ENCODE measurements at places on chromosomes 3 and 15.

DNA sequence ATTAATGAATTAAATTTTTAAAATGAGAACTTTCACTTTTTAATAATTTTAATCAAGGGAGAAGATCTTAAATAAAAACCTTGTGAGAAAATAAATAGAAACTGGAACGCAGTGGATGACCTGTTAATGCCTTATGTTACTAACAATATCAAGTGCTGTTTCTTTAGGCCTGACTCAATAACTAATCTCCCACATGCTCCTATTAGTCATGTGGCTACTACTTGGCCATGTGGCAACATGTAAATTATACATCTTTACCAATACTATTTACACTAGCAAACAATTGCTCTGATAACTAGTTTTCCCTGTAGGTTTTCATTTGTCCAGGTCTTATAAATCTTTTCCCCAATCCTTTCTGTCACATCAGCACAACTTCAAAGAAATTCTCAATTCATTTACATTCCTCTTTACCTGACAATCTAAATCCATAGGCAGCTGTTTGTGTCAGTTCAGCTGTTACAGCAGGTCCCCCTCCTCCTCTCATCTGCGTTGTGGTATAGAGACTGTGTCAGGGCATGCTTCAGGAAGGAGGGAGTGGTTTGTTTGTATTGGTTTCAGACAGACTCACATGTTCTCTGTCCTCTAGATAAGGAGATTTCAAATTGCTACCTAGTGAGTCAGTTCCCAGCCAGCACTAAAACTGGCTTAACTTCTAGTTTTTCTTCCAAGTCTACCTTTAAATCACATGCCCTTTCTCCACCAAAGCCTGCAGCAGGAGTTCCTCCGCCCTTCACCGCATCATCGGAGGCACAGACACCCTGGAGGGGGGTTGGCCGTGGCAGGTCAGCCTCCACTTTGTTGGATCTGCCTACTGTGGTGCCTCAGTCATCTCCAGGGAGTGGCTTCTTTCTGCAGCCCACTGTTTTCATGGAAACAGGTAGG lies 11.3 kb upstream of the C3orf52 start:
- no peak for DNase-seq

GRCh38 chr15:79136434-79137046 lies 46.0 kb upstream of the RASGRF1 start:
- no peak for DNase-seq

GRCh38 chr15:76274821-76275220 lies 36.4 kb downstream of the ETFA start:
- no peak for DNase-seq

GRCh38 chr3:50166620-50167019 lies 11.5 kb downstream of the SEMA3F start:
- no peak for DNase-seq

GRCh38 chr3:133783762-133784161 lies 21.9 kb upstream of the SRPRB start:
- DNase-seq = no peak

GRCh38 chr3:86914670-86915069 lies 76.3 kb downstream of the VGLL3 start:
- no peak for DNase-seq

DNA sequence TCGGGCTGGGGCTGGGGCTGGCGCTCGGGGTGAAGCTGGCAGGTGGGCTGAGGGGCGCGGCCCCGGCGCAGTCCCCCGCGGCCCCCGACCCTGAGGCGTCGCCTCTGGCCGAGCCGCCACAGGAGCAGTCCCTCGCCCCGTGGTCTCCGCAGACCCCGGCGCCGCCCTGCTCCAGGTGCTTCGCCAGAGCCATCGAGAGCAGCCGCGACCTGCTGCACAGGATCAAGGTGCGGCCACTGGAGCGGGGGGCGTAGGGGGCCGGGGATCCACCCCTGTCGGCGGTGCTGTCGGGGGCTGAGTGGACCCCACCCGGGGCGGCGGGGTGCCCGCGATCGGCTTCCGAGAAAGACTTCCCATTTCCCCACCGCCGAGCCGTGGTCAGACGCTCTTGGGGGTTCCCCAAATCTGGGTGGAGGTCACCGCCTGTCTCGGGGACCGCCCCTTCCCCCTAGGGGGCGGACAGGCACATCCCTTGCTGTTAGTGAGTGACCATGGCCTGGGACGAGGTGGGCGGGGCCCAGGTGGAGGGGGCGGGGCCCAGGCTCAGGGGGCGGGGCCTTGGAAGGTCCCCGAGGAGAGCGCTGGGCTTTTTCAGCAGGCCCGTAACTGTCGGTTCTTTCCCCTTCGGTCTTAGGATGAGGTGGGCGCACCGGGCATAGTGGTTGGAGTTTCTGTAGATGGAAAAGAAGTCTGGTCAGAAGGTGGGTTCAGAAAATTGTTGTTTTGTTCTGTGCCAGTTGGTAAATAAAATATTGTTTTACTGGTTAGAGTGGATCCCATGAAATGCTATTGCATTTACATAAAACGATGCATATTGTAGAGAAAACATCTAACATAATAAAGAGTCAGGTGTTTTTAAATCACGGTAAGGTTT lies 578 bp downstream of the LACTB start:
- DNase-seq = peak; percentile 76

DNA sequence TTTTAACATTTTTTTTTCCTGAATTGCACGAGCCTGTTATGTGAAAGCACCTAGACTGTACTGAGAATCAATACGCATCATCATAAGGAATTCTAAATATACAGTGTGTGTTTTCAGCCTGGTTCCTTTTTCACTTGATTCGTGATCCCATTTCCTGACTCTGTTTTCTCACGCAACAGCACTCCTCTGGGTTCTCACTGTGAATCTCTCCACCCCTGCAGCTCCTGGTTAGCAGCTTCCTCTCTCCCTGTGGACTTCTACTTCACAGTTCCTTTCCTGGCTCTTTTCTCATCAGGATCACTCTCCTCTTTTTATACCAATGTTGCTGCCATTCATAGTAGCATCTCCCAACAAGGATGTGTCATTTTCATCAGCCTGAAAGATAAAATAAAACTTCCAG lies 297.2 kb downstream of the CADM2 start:
- peak; percentile 55 for DNase-seq

DNA sequence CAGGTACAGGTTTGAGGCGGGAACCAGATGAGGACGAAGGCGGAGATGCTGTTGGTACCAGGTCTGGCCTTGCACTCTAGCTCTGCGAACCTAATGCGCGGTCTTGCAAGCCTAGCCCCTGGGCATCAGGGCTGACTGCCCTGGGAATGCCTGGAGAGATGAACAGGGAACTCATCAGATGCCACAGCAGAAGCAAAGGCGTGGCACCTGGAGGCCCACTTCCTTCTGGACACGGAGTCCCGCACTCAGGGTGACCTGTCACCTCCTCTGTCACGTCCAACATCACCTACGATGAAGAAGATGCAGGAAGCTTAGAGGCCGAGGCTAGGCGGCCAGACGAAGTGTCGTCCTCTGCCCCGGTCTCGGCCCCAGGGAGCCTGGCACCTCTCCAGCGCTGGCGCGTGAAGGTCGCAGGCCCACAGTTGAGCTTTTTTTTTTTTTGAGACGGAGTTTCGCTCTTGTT lies 9.4 kb downstream of the RPLP1 start:
- peak; percentile 41 for DNase-seq

GRCh38 chr3:113279686-113280085 lies 68.3 kb downstream of the BOC start:
- no peak for DNase-seq

- no peak for DNase-seq
These were observed 7.3 kb downstream of the SSR3 start for GRCh38 chr3:156547637-156548036.

GRCh38 chr3:119098619-119099222 lies 47.2 kb upstream of the TEX55 start:
- DNase-seq = peak; percentile 21

DNA sequence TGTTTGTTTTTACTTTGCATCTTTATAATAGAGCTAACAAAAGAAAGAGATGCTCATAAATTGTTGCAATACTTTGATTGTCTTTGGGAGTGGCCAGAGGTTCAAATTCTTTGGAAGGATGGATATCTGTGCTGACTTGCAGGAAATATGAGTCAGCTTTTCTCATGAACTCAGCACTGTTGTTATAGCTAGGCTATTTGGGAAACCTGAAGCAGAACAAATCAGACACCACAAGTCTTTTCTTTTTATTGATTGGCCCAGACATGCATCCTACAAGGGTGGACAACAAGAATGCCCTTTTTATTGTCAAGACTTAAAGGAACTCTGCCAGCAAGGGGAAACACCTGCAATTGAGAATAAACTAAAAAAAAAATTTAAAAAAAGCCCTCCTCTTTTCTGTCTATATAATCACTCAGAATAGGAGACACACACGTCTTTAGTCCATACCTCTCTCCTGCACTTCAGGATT lies 4.6 kb upstream of the DENND4A start:
- DNase-seq = no peak

DNA sequence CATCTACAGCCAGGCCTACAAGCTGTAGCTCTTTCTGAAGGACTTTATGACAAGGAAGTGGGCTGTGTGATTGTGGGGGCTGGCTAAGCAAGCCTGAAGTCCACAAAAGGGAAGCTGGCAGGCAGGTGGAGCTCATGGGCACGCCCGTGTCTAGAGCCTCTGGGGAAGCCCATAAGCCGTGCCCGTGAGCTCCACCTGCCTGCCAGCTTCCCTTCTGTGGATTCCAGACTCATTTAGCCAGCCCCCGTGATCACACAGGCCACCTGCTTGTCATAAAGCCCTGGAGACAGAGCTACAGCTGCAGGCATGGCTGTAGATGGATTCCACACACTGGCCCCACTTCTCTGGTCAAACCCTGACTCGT lies 15.2 kb downstream of the EFCC1 start:
- DNase-seq = peak; percentile 41

GRCh38 chr3:166902374-166902773 lies 477.7 kb downstream of the ZBBX start:
- DNase-seq = no peak

- no peak for DNase-seq
These were observed 28.1 kb downstream of the PRR23E start for GRCh38 chr3:127221037-127221436.

DNA sequence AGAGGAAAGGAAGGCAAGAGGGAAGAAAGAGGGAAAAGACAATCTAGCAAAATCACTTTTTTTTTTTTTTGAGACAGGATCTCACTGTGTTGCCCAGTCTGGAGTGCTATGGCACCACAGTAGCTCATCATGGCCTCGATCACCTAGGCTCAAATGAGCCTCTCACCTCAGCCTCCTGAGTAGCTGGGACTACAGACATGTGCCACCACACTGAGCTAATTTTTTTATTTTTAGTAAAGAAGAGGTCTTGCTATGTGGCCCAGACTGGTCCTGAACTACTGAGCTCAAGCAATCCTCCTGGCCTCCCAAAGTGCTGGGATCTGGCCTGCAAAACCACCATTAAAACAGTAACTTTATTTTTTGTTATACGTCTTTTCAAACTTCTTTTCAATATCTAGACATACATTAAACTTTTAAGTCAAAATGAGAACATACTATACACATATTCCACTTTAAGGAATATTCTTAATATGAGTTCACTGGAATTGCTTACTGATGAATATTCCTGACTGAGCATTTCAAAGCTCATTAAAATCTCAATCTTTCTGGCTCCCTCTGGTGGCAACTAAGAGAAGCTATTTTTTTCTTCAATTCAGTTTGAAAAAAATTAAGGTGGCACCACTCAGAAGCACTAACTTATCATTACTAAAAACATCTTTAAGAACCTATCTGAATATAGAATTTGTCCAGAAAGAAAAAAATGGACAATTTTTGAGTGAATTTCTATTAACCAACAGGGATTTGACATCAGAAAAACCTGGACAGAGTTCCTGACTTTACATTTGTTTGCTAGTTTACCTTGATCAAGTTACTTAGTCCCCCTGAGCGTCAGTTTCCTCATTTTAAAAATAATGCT lies 40.9 kb downstream of the UACA start:
- peak; percentile 56 for DNase-seq

DNA sequence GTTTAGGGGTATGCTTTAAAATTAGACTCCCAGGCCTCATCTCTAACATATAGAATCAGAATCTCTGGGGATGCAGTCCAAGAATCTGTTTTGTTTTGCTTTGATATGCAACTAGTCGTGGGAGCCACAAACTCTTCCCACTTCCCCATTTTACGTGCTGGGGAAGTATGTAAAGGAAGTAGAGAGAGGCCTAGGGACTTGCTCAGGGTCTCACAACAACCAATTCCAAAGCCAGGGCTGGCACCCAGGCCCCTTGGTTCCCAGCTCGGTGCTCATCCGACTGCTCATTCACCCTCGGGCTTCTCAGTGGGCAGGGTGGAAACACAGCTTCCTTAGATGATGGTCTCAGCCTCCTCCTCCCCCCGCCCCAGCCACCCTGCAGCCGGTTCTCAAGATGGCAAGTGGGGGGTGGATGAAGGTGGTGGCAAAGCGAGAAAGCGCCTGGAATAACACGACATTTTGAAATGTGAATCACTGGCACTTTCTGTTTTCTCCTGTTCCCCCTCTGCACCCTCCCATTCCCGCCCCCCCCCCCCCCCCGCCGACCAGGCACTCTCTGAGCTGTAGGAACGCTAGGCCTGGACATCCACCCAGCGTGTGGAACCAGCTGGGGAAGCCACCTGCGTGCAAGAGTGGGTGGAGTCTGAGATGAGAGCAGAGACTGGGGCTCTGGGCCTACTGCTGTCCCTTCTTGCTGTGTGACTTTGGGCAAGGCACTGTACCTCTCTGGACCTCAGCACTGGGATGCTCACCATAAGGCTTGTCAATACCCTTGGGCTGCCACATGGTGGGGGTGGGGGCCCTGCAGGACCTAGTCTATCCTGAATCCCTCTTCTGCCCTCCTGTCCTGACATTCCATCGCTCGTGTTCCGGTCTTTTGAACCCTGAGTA lies 214.5 kb downstream of the RPLP1 start:
- no peak for DNase-seq

DNA sequence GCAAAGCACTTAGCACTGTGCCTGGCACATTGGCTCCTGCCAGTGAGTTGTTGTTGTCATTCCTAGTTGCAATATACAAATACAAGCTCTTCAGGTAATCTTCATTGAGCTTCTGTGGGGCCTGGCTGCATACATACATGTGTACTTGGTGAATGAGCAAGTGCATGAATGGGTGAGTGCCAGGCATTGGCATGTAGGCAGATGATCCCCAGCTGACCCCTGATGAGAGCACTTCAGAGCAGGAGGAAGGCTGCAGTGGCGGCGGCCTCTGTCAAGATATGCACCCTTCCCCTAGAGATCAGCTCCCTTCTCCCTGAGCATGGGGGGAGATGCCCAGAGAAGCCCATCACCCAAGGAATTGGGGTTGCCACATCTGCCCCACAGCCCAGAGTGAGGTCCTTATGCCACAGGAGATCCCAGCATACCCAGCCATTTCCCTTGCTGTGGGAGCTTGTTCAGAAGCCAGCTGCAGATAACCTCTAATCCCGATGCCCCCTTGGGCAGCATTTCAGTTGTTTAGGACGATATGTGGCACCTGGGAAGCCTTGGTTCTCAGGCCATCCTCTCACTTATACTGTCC lies 8.8 kb downstream of the CACNA2D3 start:
- DNase-seq = no peak

GRCh38 chr15:57160823-57161560 lies 215.3 kb upstream of the CGNL1 start:
- DNase-seq = no peak

- DNase-seq = no peak
These were observed 119.5 kb downstream of the CHST2 start for GRCh38 chr3:143239031-143239430.

DNA sequence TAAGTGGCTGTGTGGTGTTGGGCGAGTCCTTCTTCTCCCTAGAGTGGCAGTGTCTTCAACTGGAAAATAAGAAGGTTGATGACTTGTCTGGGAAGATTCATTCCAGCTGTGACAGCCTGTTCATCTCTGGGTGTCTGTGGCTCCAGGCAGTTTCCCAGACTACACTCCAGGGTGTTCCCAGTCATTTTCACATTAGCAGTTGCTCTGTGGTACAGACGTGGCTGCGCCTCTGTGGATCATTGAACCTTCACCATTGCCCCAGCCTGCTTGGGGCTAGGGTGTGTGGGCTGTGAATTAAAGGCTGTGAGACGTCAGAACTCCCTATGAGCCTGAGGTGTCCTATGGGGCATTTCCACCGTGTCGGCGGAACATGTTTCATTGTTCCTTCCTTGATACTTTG lies 239.6 kb upstream of the NR2E3 start:
- no peak for DNase-seq

Data from G401 (cell line).